ENCODE measurements at places on chromosomes 3 and 15.

DNA sequence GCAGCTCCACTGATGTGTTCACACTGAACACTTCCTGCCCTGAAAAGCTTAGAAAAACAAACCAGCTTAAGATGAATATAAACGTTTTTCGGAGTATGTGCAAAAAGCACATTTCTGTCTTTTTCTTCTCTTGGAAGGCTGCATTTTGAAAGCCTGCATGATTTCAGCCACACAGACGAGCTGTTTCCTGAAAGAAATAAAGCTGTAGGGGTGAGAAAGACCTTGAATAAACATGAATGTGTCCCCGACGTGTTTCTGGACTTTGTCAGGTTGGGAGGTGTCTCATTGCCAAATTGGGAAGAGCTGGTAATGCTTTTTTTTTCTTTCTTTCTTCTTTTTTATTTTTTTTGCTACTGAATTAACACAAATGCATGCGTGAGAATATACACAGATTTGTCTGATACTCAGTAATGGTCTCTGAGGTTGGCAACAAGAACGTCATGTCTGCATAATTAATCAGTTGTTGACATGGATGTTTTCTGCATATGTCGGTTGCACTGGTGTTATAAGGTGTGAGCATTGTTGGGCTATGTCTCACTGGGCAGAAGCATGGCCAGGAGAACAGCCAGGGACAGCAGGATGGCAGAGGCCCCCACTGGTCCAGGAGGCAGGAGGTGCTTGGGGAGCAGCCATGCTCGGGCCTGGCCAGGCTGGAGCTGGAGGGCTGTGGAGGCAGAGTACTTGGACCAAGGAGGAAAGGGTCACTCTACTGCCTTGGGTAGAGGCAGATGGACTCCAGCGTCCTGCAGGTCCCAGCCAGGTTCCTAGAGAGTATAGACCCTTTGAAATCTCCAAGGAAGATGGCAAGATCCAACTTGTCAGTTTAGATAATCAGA lies 39.0 kb downstream of the ADAMTSL3 start:
- peaks cover 11% of the 10 kb centered on the region for H3K4me1 ChIP-seq
- DNase-seq = no peak
- no peak overlapping the region for H3K4me3 ChIP-seq
- no peaks in the 10 kb centered on the region for H3K27me3 ChIP-seq

GRCh38 chr3:193744822-193745684 lies 152.0 kb downstream of the OPA1 start:
- no peaks in the 10 kb centered on the region for H3K36me3 ChIP-seq
- no peaks in the 10 kb centered on the region for H3K27me3 ChIP-seq
- H3K27ac ChIP-seq = no peak overlapping the region
- H3K4me3 ChIP-seq = no peak overlapping the region
- DNase-seq = no peak

DNA sequence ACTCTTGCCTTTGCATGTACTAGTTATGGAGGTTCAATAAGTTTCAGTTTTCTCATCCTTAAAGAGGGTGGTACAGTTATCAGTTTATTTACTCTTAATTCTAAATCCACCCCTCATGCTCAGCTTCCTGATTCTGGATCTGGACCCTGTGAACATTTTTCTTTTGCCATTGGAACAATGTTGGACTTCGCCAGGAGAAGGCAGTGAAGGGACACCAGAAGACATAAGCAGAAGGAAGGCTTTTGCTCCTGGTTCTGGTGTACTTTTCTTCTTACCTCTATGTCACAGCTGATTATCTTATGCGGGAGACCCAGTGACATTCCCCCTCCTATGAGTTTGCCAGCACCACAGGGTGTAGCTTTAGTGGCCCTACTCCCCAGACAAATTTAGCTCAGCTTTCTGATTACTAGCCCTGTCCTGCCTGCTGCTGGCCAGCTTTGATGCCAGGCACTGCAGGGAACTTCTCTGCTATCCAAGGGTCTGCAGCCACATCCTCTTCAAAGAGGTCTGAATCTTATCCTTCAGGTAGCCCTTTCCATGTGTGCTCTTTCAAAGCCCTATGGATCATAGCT lies 466.3 kb upstream of the EPHA3 start:
- H3K4me3 ChIP-seq = no peak overlapping the region
- H3K4me1 ChIP-seq = no peaks in the 10 kb centered on the region
- no peaks in the 10 kb centered on the region for H3K36me3 ChIP-seq
- no peak for DNase-seq

DNA sequence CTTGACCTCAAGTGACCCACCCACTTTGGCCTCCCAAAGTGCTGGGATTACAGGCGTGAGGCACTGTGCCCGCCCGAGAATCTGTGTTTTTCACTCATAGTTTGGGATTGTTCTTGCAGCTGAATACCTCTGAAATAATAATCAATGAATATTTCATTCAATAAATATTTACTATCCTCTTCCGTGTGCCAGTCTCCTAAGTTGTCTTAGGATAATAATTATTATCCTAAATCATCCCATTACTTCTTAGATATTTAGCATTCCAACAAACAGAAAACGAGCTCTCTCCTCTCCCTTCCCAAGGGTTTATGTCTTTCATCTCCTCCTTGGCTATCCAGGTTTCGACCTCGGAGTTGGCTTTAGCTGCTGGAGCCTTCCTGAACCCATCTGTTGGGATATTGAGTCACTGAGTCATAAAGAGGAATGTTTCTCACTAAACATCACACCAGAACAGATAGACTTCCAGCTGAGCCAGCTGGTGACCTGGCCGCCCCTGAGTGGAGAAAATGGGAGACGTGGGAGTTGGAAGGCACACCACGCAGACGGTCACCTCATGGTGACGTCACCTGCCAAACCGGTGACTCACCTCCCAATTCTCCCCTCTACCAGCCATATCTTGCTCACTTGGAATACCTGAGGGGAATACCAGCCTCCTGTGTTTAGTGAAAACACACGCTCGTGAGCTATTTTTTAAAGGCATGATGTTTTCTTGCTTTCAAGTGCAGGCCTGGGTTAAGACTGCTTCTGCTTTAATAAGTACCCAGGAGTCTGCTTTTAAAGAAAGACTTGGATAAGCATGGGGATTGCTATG lies 43.9 kb downstream of the BHLHE40 start:
- no peak overlapping the region for H3K4me3 ChIP-seq
- H3K4me1 ChIP-seq = peaks cover 50% of the 10 kb centered on the region
- peak overlapping the region; percentile 54 for H3K27ac ChIP-seq

DNA sequence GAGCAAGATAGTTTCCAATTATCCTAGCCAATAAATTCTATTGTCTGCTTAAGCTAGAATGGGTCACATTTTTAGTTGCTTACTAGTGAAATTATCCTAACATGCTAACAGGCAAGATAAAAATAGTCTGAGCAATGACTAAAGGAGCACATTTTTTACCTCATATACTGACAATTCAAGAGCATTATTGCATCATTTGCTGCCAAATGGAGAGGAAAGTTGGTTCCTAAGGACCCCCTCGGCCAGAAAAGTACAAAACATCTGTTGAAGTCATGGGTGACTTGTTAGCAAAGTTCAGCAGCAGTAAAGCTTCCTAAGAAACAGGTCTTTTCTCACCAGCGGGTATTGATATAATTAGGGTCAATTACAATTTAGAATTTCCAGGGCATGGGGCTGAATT lies 1001.0 kb downstream of the FHIT start:
- DNase-seq = no peak
- H3K4me1 ChIP-seq = no peaks in the 10 kb centered on the region
- H3K27me3 ChIP-seq = no peaks in the 10 kb centered on the region
- no peak overlapping the region for H3K4me3 ChIP-seq

DNA sequence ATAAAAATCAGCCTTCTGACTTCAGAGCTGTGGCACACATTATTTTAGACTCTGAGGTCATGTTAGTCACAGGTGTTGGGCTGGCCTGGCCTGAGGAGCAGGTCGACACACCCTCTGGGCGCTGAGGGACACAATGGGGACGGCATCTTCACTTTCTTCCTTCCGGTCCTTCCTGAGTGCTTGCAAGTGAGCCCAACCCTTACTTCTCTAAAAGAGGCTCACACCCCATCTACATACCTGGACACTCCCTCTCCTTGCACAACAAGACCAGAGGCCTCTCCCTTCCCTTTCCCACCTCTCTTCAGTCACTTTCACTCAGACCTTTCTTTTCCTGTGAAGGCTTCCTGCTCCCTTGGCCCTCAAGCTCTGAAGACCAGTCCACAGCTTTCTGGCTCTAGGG lies 85.4 kb downstream of the XXYLT1 start:
- H3K4me3 ChIP-seq = no peak overlapping the region
- peak overlapping the region; percentile 20 for H3K27ac ChIP-seq
- DNase-seq = no peak

GRCh38 chr3:9782770-9783169 lies 9.5 kb downstream of the TADA3 start:
- peaks cover 82% of the 10 kb centered on the region for H3K36me3 ChIP-seq
- no peak overlapping the region for H3K27ac ChIP-seq
- DNase-seq = no peak
- H3K4me3 ChIP-seq = no peak overlapping the region

DNA sequence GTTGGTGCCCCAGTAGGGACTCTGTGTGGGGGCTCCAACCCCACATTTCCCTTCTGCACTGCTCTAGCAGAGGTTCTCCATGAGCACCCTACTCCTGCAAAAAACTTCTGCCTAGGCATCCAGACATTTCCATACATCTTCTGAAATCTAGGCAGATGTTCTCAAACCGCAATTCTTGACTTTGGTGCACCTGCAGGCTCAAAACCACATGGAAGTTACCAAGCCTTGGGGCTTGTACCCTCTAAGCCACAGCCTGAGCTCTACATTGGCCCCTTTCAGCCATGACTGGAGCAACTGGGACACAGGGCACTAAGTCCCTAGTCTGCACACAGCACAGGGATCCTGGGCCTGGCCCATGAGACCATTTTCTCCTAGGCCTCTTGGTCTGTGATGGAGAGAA lies 66.5 kb upstream of the VGLL3 start:
- H3K4me3 ChIP-seq = no peak overlapping the region
- H3K36me3 ChIP-seq = no peaks in the 10 kb centered on the region
- no peak overlapping the region for H3K27ac ChIP-seq
- no peaks in the 10 kb centered on the region for H3K27me3 ChIP-seq
- no peaks in the 10 kb centered on the region for H3K4me1 ChIP-seq

DNA sequence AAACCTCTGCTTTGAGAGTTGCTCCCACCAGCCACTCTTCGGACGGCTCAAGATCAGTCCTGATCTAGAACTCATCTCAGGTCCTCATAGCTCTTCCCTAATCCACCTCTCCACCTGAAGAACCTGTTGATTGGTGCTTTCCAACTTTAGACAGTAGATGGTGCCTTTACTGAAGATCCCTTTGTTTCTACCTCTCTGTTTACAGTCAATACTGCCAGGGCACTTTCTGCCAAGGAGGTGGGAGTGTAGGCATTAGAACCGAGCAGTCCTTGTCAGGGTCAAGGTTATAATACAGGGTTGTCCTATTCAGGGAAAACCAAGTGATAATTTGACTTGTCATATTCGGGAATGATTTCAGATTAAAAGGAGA lies 1.2 kb downstream of the CGNL1 start:
- no peak for DNase-seq
- peak overlapping the region; percentile 49 for H3K4me3 ChIP-seq
- peaks cover 28% of the 10 kb centered on the region for H3K4me1 ChIP-seq
- no peak overlapping the region for H3K27ac ChIP-seq
- H3K36me3 ChIP-seq = no peaks in the 10 kb centered on the region
- H3K27me3 ChIP-seq = peaks cover 46% of the 10 kb centered on the region

- no peak overlapping the region for H3K27ac ChIP-seq
- DNase-seq = no peak
- no peak overlapping the region for H3K4me3 ChIP-seq
These were observed 89.5 kb downstream of the SUCNR1 start for GRCh38 chr3:151962912-151963311.

DNA sequence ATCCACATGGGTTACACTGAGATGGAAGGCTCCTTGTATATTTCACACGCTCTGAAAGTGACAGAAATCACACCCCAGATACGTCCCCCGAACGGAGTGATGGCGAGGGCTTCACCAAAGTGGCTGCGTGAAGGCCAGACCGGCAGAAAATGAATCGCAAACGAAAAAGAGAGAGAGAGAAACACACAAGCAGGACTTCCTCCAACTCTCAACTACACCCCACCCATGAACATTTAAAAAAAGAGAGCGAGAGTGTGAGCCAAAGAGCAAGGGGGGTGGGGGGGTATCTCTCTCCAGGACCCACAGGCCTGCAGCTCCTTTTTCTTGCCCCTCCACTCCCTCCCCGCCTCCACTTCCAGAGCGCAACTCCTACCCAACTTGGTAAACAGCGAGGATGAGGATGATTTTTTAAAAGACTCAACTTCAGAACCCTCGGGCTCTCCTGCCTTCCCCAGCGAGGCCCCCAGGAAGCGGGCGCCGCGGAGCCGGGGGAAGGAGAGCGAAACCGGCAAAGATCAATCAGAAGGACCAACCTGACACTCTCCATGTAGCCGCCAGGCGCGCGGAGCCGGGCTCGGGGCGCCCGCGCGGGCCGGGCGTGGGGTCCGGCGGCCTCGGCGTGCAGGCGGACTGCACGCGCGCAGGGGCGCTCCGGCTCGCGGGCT lies 519.1 kb downstream of the FOXP1 start:
- H3K27me3 ChIP-seq = no peaks in the 10 kb centered on the region
- no peaks in the 10 kb centered on the region for H3K36me3 ChIP-seq
- DNase-seq = no peak
- peak overlapping the region; percentile 92 for H3K27ac ChIP-seq
- H3K4me1 ChIP-seq = peaks cover 32% of the 10 kb centered on the region
- H3K4me3 ChIP-seq = peak overlapping the region; percentile 67

GRCh38 chr15:33159726-33160453 lies 34.6 kb downstream of the FMN1 start:
- H3K36me3 ChIP-seq = no peaks in the 10 kb centered on the region
- no peak overlapping the region for H3K4me3 ChIP-seq
- DNase-seq = no peak
- H3K4me1 ChIP-seq = peaks cover 18% of the 10 kb centered on the region
- H3K27ac ChIP-seq = no peak overlapping the region

- no peak overlapping the region for H3K4me3 ChIP-seq
- H3K4me1 ChIP-seq = no peaks in the 10 kb centered on the region
These were observed 40.6 kb downstream of the ARNT2 start for GRCh38 chr15:80444680-80445251.

- no peak overlapping the region for H3K27ac ChIP-seq
- H3K4me3 ChIP-seq = no peak overlapping the region
- DNase-seq = no peak
- peaks cover 21% of the 10 kb centered on the region for H3K4me1 ChIP-seq
- H3K36me3 ChIP-seq = no peaks in the 10 kb centered on the region
- H3K27me3 ChIP-seq = no peaks in the 10 kb centered on the region
These were observed 237.4 kb upstream of the TRIM42 start for GRCh38 chr3:140440446-140440845.

Measured in heart right ventricle (tissue), 16 donors.